EL (cell line): ENCODE measurements at places on chromosomes 5 and 9.
A peak's percentile ranks its signal among the peaks of the same experiment; 100 is the strongest.

DNA sequence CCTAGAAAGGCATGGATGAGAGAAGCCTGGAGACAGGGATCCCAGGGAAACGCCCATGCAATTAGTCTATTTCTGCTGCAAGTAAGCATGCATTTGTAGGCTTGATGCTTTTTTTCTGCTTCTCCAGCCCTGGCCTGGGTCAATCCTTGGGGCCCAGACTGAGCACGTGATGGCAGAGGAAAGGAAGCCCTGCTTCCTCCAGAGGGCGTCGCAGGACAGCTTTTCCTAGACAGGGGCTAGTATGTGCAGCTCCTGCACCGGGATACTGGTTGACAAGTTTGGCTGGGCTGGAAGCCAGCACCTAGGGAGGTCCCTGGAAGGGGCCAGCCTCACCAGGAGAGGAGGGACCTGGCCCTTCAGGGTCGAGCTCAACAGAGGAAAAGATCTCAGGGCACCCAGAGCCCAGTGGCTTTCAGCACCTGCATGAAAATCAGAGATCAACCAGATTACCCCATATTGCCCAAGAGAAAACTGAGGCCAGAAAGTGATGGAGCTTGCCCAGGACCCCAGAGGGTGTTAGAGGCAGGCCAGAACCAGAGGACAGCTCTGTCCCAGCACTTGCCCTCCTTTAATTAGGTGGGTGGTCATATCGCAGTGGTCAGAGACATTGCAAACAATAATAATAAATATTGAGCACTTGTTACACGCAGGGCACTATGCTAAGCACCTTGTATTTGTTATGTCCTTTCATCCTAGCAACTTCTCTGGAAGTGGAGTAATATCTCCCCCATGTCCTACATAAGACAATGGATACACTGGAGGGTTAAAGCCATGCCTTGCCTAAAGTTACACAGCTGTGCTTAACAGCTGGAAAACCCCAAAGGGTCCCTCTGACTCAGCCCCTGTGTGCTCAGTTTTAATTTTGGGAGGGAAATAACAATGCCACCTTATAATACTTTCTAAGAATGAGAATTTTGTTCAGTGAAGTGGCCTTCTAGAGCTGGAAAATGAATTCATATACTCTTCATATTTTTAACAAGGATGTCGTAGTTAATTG is 67.1 kb downstream of the KLF4 start:
- DNase-seq, result peak; percentile 76

GRCh38 chr5:51156838-51157237 is 226.4 kb upstream of the ISL1 start:
- DNase-seq, result no peak

- DNase-seq, result no peak
Measured at GRCh38 chr5:128212191-128212806, 128.7 kb downstream of the SLC12A2 start.

DNA sequence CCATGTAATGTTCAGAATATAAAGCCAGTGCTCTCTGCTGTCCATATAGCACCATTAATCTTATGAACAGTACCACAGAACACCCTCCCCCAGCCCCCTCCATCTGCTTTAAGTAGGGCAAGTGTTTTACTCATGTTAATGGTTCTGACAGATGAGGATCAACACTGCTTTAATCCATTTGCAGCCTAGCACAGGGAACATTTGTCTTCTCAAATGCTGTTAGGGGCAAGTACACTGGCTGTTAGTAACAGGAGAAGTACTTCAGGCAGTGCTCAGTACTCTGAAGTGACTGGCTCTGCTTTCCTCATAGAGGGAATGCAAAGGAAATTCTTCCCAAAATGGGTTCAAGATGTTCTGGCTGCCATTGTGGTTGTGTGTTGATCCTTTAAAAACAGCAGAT is 202.6 kb downstream of the DCP2 start:
- no peak for DNase-seq

- DNase-seq, result peak; percentile 100
Measured at GRCh38 chr9:87713278-87713987, 12.5 kb upstream of the CTSL start.

GRCh38 chr5:60806591-60807243 is 37.4 kb downstream of the ELOVL7 start:
- DNase-seq, result no peak

GRCh38 chr9:3028535-3028934 is 184.6 kb upstream of the PUM3 start:
- DNase-seq, result peak; percentile 30

DNA sequence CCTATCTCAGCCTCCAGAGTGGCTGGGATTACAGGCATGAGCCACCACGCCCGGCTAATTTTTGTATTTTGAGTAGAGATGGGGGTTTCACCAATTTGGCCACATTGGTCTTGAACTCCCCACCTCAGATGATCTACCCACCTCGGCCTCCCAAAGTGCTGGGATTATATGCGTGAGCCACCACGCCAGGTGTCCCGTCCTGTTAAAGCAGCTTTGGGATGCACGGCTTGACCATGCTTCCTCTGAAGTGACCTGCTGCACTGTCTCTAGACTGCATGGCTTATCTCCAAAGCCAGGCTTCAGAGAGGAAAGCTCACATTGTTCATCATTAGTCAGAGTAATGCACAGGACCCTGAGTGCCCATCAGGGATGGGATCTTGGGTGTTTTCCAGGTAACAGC is 45.4 kb downstream of the SEMA4D start:
- no peak for DNase-seq

DNA sequence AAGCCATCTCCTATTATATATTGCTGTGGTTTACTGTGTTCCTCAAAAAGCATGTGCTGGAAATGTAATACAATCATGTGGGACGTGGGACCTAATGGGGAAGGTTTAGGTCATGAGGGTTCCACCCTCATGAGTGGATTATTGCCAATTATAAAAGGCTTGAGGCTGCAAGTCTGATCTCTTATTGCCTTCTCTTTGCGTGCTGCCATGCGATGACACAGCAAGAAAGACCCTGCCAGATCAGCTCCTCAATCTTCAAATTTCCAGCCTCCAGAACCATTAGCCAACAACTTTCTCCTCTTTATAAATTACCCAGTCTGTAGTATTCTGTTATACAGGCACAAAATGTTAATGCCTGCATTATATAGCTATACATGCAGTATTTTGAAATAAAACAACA is 45.4 kb downstream of the MARCHF11 start:
- DNase-seq, result peak; percentile 11

DNA sequence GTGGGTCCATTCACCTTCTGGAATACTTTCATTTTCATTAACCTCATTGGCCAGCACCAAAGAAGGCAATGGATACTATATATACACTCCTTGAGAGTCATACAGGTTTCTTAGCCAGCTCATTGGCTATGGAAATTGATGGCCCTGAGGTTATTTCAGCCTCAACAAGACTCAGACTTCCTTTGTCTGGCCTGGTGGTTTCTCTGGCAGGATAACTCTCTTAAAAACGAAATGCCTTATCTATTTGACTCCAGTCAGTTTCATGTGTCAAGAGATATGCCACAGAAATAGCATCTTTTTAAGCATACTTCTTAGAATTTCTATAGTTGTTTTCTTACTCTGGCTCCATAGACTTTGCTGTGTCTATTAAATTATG is 28.9 kb downstream of the CDH9 start:
- no peak for DNase-seq

DNA sequence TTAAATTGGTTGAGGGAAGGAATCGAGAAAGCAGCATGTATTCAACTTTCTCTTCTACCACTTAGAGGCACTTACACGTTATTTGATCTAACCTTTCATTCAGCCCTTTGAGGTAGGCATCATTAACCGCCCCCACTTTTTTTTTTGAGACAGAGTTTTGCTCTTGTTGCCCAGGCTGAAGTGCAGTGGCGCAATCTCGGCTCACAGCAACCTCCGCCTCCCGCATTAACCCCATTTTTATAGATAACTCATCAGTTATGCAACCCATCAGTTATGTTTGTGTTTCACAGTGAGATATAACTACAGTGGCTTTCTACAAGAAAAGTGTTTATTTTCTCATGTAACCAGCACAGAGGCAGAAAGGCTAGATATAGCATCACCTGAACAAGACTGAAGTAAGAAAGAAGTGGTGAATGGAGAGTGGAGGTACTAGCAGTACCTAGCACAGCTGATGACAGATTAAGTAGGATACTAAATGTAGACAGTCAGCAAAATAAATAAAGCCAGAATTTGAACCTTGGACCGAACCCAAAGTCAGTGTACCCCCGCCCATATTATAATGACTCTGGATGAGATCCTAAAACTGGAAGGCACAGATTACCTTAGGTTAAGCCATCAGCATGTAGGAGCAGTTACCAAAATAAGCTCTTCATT is 91.2 kb downstream of the PJA2 start:
- DNase-seq, result no peak

DNA sequence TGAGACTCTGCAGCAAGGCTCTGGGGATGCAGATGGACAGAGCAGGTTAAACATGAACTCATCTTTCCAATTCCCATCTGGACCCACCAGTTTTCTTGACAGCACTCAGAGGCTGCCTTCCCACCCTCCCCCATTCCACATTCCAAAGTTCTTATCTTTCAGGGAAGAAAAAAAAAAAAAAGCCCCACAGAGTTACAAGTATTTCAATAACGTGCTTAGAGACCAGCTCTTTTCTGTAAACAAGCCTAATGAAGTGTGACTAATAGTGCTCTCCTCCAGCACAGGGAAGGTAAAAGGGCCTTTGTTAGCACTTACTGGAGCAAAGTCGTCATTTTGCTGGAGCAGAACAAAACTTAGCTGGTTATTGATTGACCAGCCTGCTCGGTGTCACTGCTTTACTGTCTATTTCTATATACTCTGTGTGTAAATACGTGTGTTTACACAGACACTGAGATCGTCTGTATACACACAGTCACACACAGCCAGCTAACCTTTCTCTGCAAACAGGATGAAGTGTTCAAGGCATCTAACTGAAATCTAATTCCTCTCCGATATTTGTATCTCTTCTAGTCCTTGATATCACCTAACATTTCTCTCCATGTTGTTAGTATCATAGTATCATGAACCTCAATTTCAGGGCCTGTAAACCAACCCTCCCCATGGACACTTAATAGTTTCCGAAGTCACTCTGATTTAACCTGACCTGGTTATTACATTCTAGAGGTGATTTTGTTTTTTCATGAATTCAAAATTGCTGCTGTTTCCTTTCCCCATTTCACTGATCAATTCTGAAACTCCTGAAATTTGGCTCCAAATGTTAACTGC is 84.9 kb downstream of the ZNF608 start:
- DNase-seq, result peak; percentile 94

GRCh38 chr5:43422143-43422542 is 10.0 kb upstream of the CCL28 start:
- peak; percentile 44 for DNase-seq

- DNase-seq, result no peak
Measured at GRCh38 chr5:78242001-78242400, 52.5 kb downstream of the AP3B1 start.

DNA sequence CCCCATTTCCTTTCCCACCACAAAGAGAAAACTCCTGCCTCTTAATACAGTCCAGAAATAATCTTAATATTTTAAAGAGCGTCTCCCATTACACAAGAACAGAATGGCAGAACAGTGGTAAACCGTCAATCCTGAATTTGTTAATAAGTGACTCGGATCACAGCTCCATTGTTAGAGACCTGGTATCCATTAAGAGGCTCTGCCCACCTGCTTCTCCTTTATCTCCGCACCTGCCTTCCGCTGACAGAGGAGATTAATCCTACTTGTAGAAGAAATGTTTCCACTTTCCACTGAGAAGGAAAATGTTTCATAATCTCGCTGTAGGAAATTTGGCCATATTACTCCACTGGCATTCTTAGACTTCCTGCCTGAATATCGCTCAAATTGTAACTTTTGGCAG is 1493.2 kb downstream of the MAT2B start:
- DNase-seq, result no peak
